ENCODE measurements at places on chromosomes 3 and 15.
A peak's percentile ranks its signal among the peaks of the same experiment; 100 is the strongest.

GRCh38 chr3:12553921-12554391 lies 2.9 kb upstream of the MKRN2 start:
- DNase-seq: no peak

DNA sequence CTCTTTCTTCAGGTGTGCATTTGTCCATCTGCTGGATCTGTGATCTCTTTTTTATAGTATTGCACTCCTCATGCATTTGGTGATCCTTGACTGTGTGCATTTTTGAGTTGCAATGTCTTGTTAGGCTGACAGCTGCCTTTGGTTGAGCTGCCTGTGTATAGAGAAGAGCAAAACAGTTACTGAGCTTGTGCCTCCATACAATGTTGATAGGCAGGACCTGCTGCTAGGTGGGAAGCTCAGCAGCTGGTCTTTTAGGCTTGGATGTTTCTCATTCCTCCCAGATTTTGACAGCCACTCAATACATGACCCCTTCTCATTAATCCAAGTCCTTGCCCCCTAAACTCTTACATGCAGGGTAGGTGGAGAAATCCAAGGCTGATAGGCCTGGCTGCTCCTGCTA lies 74.8 kb upstream of the PIAS1 start:
- no peak for DNase-seq

DNA sequence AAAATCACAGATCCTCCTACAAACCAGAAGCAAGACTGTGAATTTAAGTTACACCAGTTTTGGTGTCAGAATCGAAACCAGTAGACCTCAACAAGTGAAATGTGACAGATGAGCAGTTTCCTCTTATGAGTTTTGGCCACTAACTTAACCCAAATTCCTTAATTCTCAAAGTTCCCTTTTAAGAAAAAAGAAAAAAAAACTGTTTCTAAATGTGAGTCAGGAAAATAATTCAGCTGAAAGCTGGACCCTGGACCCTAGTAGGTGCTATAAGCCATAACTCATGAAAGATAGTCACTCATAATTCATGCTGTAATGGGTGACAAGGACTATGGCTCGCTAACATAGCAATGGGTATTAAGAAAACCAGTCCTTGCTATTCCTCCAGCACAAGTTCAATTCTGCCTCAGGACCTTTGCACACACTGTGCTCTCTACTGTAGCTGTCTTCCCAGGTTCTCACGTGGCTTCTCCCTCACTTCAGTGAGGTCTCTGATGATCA lies 9.0 kb upstream of the THRB start:
- no peak for DNase-seq

GRCh38 chr3:190321789-190322603 lies at the start of gene CLDN1:
Gene CLDN1 (minus strand): TSS chr3:190322446. CDS start chr3:190322206, 240 bp downstream.
- peak; percentile 75 for DNase-seq

DNA sequence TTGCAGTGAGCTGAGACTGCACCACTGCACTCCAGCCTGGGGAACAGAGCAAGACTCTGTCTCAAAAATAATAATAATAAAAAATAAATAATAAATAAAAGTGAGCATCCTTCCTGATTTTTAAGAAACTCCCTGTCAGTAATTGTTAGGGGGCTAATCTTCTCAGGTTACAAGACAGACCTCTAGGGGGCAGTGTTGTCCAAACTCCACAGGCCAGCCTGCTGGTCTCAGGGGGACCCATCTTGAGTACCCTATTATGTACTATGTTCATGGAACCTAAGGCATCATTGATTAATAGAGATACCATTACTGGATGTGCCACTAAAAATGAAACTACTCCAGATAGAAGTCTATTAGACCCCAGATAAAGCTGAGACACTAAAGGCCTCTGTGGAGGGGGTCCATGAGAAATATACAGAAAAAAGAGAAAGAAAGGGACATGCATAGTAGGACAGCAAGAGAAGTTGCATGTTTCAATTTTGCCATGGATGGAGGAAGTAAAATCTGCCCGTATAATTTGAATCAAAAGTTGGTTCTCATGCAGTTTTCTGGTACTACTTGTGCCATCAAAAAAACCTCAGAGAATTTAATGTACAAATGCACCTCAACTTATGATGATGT lies 85.5 kb upstream of the CDV3 start:
- no peak for DNase-seq

- no peak for DNase-seq
These were observed 38.4 kb downstream of the CFAP100 start for GRCh38 chr3:126433105-126433430.

DNA sequence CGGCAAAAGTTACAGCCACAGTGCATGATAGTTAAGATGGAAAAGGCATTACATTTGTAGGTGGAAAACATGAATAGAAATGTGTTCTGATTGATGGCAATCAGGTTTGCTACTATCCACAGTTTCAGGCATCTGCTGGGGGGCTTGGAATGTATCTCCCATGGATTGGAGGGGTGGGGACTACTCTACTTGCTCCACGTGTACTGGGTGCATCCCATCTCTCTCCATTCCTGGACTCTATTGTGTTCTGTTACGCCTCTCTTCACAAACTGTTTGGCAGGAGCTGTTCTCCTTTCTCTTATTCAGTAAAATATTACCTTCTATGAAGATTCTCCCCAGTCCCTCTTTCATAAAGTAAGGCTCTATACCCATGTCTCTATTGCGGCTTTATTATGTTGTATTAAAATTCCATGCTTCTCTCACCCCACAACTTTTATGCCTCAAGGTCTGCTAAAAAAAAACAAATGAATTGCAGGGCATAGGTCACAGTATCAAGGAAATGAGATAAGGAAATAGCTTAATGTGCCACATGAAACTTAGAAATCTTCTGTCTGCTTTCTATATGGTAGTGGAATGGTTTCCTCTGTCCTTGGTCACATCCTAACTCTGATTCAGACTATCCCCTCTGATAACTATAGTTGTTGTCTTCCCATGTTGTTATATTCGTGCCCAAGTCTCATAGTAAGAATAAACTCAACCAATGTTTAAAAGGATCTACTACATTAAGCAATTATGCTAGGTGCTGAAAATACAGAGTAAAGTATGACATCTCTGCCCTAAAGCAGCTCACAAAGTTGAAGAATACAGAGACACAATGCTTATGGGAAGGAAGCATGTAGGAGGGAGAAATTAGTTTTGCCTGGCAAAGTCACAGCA lies 43.2 kb downstream of the LRRFIP2 start:
- no peak for DNase-seq

GRCh38 chr15:78708713-78709260 lies 67.8 kb upstream of the CHRNB4 start:
- DNase-seq: no peak

- peak; percentile 70 for DNase-seq
These were observed 110.8 kb downstream of the TBC1D2B start for GRCh38 chr15:77966540-77967234.

- DNase-seq: no peak
These were observed 392.6 kb upstream of the THBS1 start for GRCh38 chr15:39188314-39188713.

DNA sequence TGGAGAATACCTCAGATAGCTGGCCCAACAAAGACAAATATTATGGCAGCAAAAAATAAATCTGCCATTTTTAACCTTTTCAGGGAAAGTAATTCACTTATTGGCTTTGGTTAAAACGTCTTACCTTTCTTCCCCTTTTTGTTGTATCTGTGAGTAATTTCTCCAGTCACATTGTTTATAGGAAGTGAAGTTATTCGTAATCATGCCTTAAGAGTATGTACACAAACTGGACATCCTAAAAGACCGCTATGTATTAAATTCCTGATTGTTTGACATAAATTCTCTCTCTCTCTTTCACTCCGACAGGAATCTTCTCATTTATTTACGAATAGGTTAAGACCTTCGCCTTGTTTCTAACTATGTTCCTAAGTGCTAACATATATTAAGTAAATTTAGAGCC lies 474.0 kb downstream of the MECOM start:
- no peak for DNase-seq

- no peak for DNase-seq
These were observed 739.7 kb upstream of the DPPA4 start for GRCh38 chr3:110077093-110077492.

GRCh38 chr3:114518206-114518808 lies 224.5 kb downstream of the TIGIT start:
- no peak for DNase-seq

DNA sequence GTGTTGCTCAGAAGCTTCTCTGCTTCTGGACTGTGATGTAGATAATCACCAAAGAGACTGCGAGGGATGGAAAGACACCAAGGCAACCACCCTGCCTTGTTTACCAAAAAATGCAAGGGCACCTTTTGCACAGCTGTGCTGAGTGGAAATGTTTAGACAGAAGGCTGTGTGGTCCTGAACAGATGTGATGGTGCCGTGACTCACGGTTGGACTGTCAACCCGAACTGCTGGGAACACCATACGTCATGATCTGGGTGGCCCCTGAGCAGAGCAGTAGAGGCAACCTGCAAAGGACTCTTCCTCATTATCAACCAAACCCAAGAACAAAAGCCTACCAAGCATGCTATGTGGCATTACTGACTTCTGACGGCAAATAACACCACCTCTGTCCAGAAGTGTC lies 61.3 kb upstream of the LPP start:
- DNase-seq: peak; percentile 73

DNA sequence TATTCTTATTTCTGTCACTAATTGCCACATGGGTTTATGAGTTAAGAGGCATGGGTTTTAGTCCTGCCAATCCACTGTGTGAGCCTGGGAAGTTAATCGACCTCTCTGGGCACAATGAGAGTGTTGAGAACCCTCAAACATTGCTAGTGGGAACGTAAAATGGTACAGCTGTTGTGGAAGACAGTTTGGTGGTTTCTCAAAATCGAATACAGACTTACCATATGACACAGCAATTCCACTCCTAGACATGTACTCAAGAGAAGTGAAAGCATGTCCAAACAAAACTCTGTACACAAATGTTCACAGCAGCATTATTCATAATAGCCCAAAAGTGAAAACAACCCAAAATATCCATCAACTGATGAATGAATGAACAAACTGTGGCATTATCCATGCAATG lies 5.7 kb upstream of the GNB5 start:
- DNase-seq: no peak

GRCh38 chr15:89371228-89372044 lies 36.8 kb upstream of the POLG start:
- DNase-seq: no peak

DNA sequence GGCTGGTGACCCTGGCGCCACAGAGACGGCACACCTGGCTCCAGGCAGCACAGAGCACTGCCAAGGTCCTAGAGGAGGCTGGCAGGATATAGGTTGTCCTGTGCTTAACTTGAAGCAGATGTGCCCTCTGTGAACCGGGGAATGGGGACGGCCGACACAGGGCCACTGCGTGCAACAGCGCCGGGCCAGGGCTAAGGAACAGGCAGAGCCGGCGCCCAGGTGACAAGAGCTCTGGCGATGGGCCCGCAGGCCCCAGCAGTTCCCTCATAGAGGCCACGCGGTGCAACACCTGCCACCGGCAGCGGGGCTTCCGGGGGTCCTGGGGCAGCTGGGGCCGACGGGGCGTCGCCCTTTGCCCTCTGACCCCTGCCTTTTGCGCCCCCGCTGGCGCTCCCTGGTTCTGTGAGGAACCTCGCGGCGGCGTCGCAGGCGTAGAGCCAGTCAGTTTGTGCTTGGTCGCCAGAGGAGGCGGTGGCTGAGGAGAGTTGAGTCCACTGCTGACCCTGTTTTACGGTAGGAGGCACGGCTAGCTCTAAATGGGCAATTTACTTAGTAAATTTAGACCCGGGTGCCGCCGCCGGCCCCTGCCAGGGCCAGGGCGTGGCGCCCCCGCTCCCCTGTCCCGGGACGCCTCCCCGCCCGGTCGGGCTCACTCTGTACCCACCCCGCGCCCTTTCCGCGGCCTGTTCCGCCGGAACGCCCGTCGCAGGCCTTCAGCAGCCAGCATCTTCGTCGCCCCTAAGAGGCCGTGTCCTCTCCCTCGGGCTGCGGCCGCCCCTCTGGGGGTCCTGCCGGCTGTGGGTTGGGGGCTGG lies at the start of gene NPAP1:
TSS of gene NPAP1 (plus strand) at position 444 of the 813 bp plus-strand sequence. CDS start at position 537, 93 bp downstream.
- DNase-seq: no peak

GRCh38 chr3:243356-243725 lies 46.8 kb downstream of the CHL1 start:
- DNase-seq: no peak

- DNase-seq: no peak
These were observed 62.3 kb downstream of the CEP152 start for GRCh38 chr15:48748535-48748934.

- no peak for DNase-seq
These were observed 450.4 kb downstream of the MFSD1 start for GRCh38 chr3:159252274-159252673.

GRCh38 chr15:69059557-69059943 lies 45.1 kb downstream of the NOX5 start:
- DNase-seq: no peak

GRCh38 chr3:136644212-136644611 lies 108.0 kb downstream of the STAG1 start:
- DNase-seq: no peak

- peak; percentile 79 for DNase-seq
These were observed 72.6 kb upstream of the ZBED2 start for GRCh38 chr3:111667621-111668239.

- DNase-seq: no peak
These were observed 46.1 kb downstream of the AMOTL2 start for GRCh38 chr3:134328147-134328591.

DNA sequence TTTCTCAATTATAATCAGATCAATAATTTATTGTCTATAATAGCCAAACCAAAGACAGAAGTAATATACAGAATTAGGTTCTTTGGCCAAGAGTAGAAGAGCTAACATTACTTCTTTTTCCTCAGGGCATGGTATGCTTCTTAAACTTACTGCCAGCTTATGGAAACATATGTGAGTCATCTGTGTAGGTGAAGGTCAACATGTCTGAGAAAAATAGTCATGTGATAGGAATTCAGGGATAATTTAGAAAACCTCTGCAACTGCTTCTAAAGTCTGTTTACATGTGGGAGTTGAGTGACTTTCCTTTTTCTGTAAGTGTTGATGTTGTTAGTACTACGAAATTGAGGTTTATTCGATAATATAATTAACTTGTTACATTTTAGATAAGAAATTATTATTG lies 19.2 kb upstream of the MAP6D1 start:
- DNase-seq: no peak

DNA sequence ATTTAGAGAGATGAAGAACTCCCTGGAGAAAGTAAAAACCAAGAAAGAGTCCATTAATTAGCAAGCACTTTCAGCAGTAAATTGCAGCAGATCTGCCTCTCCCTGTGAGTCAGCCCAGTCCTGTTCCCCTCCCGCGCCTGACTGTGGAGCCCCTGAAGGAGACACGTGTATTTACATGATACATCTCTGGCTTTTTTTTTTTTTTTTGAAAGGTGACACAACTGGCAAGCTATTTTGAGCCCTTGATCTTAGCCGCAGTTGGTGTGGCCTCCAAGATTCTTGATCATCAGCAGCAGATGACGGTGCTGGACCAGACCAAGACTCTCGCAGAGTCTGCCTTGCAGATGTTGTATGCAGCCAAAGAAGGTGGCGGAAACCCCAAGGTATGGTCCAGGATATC lies 271.8 kb upstream of the TPM1 start:
- DNase-seq: no peak
